ENCODE measurements at places on chromosomes 4 and X.

GRCh38 chr4:136156947-136157346 lies 1375.3 kb downstream of the PCDH18 start:
- DNase-seq = no peak

GRCh38 chr4:70298051-70298450 lies 36.7 kb upstream of the CABS1 start:
- no peak for DNase-seq

GRCh38 chrX:133373386-133374079 lies 41.8 kb downstream of the GPC4 start:
- no peak for DNase-seq

- DNase-seq = no peak
These were observed 120.0 kb upstream of the GLRA2 start for GRCh38 chrX:14409341-14409740.

DNA sequence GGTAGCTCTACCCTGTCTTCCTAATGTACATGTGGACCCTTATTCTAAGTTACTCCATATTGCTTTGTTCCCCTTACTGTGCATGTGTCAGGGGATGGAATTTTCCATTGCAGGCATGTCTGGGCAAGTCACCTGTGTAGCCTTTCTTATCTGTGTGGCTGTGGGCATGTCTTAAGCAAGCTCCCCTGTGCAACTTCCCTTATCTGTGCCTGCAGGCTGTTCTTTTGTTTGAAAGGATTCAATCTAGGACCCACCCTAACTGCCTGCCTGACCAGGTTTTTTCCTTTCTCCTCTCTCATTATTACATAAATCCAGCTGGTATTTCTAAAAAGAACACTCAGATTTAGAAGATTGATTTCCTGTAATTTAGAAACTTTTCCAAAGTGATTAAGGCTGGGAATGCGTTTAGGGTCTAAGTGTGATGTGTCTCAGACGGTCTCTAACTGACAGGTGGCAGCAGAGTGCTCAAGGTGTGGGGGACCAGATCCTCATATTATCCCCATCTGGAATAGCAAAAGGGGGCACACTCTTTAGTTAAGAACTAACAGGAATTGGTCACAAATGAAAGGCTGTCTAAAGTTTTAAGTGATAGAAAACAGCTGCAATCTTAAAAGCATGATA lies 198.9 kb upstream of the PPP1R2C start:
- DNase-seq = no peak

- no peak for DNase-seq
These were observed 71.1 kb upstream of the PPP3CA start for GRCh38 chr4:101418466-101418865.

GRCh38 chrX:27966955-27967354 lies 14.3 kb downstream of the DCAF8L1 start:
- DNase-seq = peak; percentile 2

- no peak for DNase-seq
These were observed 423.3 kb downstream of the RAPGEF2 start for GRCh38 chr4:159526172-159526571.

DNA sequence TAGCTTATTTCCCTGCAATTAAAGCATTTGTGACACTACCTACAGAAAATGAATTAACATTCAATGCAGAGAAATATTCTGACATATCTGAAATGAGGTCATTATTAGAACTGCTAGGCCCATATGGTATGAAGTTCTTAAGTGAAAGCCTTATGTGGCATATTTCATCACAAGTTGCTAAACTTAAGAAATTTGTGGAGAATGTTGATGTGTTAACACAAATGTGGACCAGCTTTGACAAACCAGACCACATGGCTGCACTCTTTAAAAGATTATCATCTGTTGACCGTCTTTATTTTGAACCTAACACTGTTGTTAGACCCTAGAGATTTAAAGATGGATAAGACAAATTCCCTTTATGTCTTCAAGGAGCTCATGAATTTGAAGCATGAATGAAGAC lies 1024.1 kb downstream of the RPA4 start:
- no peak for DNase-seq

DNA sequence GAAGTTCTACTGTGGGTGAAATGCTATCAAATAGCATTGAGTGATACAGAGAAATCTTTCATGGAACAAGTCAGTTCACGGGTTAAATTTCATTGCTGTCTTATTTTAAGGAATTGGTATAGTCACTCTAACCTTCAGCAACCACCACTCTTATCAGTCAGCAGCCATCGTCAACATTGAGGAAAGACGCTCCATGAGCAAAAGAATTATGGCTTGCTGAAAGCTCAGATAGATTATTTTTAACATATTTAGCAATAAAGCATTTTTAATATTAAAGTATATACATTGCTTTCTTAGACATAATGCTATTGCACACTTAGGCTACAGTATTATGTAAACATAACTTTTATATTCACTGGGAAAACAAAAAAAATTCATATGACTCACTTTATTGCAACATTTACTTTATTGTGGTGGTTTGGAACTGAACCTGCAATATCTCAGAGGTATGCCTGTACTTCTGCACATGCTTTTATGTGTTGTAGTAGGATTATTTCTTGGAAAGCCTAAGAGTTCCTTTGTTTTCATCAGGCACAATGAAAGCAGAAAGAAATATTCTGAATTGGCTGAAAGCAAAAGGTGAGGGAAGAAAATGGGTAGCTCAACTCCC lies 586.7 kb downstream of the GBA3 start:
- no peak for DNase-seq

- no peak for DNase-seq
These were observed 132.4 kb upstream of the USP9X start for GRCh38 chrX:40952855-40953254.

DNA sequence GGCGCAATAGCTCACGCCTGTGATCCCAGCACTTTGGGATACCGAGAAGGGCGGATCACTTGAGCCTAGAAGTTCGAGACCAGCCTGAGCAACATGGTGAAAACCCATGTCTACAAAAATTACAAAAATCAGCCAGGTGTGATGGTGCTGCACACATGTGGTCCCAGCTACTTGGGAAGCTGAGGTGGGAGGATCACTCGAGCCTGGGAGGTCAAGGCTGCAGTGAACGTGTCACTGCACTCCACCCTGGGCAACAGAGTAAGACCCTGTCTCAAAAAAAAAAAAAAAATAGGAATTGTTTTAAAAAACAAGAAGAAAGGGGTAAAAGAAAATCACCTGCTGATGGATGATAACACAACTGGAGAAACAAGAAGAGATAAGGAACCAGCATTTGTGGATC lies 38.8 kb downstream of the CHIC2 start:
- no peak for DNase-seq

DNA sequence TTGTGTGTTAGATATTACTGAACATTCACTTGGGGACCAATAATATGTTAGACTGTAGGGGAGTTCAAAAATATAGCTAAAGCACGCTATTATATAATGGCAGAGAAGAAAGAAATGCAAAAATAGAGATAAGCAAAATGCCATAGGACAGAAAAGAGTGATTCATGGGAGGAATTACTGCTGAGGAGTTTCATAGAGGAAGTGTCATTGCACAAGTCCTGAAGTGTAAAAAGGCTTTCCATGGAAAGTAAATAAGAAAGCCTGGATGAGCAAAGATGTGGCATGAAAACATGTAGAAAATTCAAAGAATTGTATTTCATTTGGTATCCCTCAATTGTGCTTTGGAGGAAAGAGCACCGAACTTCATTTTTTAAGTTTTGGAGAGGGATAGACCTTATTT lies 14.5 kb downstream of the HMGB2 start:
- no peak for DNase-seq

DNA sequence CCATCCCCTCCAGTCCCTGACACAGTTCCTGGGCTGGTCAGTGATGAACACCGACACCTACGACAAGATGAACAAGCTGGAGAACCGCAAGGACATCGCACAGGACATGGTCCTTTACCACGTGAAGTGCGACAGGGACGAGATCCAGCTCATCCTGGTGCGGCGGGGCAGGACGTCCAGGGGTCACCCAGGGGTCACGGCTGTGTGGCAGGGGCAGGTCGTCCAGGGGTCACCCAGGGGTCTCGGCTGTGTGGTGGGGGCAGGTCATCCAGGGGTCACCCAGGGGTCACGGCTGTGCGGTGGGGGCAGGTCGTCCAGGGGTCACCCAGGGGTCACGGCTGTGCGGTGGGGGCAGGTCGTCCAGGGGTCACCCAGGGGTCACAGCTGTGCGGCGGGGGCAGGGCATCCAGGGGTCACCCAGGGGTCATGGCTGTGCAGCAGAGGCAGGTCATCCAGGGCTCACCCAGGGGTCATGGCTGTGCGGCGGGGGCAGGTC lies 16.7 kb downstream of the ATP5ME start:
- DNase-seq = no peak

DNA sequence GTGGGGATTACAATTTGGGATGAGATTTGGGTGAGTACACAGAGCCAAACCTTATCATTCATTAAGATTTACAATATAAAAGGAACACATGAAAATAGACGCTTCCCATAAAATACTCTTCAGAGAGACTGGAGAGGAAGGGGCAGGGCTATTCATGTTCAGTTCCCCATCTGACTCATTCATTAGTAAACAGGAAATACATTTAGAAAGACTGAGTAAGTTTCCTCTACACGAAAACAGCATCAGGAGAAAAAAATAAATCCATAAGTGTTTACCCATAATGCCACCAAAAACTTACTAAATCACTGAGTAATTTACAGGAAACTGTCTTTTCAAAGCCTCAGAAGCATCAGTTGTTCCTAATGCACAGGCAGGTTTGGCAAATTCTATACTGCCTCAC lies 255.4 kb upstream of the CXorf51A start:
- no peak for DNase-seq

GRCh38 chrX:120001787-120002186 lies 58.2 kb upstream of the NKAP start:
- DNase-seq = no peak

DNA sequence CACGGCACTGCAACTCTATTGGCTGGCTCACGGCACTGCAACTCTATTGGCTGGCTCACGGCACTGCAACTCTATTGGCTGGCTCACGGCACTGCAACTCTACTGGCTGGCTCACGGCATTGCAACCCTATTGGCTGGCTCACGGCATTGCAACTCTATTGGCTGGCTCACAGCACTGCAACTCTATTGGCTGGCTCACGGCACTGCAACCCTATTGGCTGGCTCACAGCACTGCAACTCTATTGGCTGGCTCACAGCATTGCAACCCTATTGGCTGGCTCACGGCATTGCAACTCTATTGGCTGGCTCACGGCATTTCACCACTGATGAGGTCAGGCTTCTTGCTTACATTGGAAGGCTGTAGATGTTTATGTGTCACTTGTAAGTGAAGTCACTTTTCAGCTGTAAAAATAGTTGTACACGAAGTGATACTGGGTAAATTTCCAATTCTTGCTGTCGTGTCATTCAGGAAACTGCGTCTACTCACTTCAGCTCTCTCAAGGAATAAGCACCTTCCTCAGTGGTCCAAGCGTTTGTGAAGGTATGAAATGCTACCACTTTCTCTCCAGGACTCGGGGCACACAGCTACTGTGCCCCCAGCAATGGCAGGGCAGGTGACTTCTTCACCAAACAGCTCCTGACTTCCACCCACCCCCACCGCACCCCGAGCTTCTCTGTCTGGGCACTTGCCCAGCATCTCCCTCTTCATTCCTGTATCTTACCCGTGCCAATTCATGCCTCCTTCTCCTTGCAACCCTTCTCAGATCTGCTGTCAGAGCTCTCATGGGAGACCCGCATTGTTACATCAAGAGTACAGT lies 141.3 kb downstream of the AFAP1 start:
- DNase-seq = no peak

GRCh38 chr4:177235026-177235425 lies 74.6 kb upstream of the NEIL3 start:
- peak; percentile 41 for DNase-seq

DNA sequence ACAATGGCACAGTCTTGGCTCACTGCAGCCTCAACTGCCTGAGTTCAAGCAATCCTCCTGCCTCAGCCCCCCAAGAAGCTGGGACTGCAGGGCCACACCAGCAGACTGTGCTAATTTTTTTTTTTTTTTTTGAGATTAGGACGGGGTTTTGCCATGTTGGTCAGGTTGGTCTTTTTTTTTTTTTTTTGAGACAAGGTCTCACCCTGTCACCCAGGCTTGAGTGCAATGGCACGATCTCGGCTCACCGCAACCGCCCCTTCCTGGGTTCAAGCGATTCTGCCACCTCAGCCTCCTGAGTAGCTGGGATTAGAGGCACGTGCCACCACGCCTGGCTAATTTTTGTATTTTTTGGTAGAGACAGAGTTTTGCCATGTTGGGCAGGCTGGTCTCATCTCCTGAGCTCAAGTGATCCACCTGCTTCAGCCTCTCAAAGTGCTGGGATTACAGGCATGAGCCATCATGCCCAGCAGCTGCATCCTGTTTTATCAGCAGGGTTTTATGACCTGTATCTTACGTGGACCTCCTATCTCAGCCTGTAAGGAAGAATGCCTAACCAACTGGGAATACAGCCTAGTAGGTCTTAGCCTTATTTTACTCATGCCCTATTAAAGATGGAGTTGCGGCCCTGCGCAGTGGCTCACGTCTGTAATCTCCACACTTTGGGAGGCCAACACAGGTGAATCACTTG lies 13.2 kb upstream of the MRPL1 start:
- no peak for DNase-seq

- DNase-seq = no peak
These were observed 7.1 kb downstream of the TBX22 start for GRCh38 chrX:80021621-80022020.

- DNase-seq = no peak
These were observed 51.5 kb upstream of the GPRIN3 start for GRCh38 chr4:89358935-89359638.

GRCh38 chrX:114058988-114059418 lies 524.9 kb upstream of the HTR2C start:
- no peak for DNase-seq

GRCh38 chr4:2091990-2092668 lies 33.0 kb downstream of the NAT8L start:
- no peak for DNase-seq

GRCh38 chr4:182018691-182019090 lies 224.5 kb upstream of the TENM3 start:
- no peak for DNase-seq

DNA sequence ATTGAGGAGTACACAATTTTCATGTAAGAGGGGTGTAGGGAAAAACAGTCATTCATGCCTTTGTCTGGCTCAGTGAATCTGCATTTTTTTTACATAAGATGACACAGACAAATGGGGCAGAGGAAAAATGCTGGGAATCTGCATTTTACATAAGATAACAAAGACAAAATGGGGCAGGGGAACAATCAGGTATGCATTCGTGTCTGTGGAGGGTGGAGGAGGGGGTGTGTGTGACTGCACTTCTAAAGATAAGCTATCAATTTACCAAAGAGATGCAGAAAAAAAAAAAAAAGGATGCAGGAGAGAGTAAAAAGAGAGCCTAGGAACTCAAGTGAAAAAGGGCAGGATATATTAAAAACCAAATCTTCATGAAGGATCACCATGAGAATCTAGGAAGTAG lies 637.4 kb downstream of the ZNF674 start:
- no peak for DNase-seq

- no peak for DNase-seq
These were observed 1017.2 kb downstream of the PCDH7 start for GRCh38 chr4:31737419-31737818.

- DNase-seq = no peak
These were observed 12.9 kb upstream of the WDR19 start for GRCh38 chr4:39169426-39169825.

GRCh38 chr4:40617872-40618271 lies 11.8 kb downstream of the RBM47 start:
- DNase-seq = no peak
